GM23338 (cell line): ENCODE measurements at places on chromosomes 7 and 10.
A peak's percentile ranks its signal among the peaks of the same experiment; 100 is the strongest.

DNA sequence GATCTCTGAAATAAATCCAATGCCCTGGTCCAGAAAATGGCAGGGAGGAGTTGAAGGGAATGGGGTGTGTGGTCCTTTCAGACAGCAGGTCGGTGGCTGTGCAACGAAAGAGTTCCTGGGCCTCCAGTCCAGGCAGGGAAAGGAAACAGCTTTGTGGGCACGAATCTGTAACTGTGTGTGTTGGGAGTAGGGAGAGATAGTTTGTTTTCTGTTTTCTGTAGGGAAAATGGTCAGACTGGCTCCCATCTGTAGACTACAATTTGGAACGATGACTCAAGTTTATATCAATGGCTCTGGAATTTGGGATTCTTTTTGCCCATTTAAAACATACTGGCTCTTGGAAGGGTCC, 2.6 kb upstream of the HOXA9 start:
- no peak for DNase-seq

- peak; percentile 46 for DNase-seq
Measured at GRCh38 chr7:117781707-117782106, 91.5 kb downstream of the CTTNBP2 start.

- DNase-seq = no peak
Measured at GRCh38 chr10:29980084-29980483, 79.3 kb downstream of the JCAD start.

DNA sequence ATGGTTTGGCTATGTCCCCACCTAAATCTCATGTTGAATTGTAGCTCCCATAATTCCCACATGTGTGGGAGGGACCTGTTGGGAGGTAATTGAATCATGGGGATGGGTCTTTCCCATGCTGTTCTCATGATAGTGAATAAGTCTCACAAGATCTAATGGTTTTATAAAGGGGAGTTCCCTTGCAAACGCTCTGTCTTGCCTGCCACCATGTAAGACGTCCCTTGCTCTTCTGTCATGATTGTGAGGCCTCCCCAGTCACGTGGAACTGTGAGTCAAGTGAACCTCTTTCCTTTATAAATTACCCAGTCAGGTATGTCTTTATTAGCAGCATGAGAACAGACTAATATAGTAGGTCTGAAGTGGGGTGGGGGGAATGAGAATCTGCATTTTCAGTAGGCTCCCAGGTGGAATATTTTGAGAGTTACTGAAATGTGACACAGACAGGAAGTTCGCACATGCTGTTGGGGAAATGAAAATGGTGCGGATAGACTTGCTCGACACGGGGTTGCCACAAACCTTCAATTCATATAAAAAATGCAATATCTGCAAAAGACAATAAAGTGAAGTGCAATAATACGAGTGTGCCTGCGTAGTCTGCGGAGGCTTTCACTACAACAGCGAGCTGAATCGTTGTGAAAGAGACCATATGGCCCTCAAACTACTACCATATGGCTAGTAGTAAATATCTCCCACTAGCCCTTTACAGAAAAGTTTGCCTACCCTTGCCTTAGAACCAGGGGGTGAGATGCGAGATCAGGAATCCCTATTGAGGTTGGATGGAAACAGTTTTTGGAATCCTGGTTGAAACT, 166.1 kb downstream of the GRK5 start:
- DNase-seq = no peak

DNA sequence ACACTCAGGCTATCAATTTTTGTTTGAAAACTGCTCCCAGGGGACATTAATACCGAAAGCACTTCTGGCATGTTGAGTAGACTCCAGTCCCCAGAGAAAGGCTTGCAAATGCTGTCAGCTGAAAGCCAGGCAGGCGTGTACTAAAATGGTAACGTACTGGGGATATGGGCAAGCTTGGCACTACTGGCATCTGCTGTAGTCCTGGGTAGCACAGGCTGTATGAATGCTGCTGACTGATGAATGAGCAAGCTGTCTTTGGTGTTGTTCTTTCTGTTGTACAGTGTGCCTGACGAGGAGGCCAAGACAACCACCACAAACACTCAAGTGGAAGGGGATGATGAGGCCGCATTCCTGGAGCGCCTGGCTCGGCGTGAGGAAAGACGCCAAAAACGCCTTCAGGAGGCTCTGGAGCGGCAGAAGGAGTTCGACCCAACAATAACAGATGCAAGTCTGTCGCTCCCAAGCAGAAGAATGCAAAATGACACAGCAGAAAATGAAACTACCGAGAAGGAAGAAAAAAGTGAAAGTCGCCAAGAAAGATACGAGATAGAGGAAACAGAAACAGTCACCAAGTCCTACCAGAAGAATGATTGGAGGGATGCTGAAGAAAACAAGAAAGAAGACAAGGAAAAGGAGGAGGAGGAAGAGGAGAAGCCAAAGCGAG, 53.5 kb upstream of the AGBL3 start:
- no peak for DNase-seq

- peak; percentile 39 for DNase-seq
Measured at GRCh38 chr7:36011588-36011965, 141.5 kb upstream of the EEPD1 start.
